ENCODE measurements at places on chromosomes 1 and 21. TPM values are rescaled to one million over a fixed set of nuclear protein-coding genes. Genes with fewer than 3 reads are reported as not detected.

- H3K27me3 ChIP-seq, result peaks cover 23% of the 10 kb centered on the region
- no peaks in the 10 kb centered on the region for H3K36me3 ChIP-seq
- DNase-seq, result no peak
- H3K4me1 ChIP-seq, result peaks cover 11% of the 10 kb centered on the region
- H3K4me3 ChIP-seq, result no peak overlapping the region
- H3K27ac ChIP-seq, result no peak overlapping the region
Measured at GRCh38 chr1:52102336-52103013, 39.4 kb upstream of the ZFYVE9 start.

DNA sequence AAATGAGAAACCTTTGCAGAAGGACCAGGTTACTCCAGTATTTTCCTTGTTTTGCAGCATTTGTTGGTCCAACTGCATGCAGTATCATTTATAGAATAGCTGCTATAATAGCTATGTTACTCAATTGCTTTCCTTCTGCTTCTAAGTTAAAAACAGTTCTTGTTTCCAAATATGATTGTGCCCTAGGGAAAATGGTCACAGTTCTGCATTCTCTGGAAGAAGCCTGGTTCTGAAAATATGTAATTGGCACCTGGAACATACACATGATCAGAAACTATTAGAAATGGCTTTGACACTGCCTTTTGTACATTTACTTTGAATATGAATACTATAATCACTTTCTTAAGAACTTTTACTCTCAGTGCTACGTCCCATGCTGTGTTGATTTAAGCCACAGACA lies 33.6 kb downstream of the HENMT1 start:
- no peaks in the 10 kb centered on the region for H3K4me1 ChIP-seq
- DNase-seq, result no peak

DNA sequence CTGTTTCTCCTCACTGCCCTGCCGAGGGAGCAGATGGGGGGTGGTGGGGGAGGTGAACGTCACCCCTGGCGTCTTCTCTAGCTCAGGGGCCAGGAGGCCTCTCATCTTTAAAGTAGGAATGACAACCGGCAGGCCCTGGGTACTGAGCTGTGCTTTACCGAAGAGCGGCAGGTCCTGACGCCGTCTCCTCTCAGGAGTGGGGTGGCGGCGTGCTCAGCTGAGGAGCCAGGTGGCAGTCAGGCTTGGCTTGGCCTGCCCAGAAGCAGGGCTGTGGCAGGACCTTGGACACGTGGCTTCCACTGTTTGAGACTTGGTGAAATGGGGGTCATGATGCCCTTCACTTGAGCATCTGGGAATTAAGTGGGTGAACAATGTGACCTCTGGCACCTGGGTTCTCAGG lies 3.1 kb downstream of the RER1 start:
- peak overlapping the region; percentile 43 for H3K27ac ChIP-seq
- peaks cover 18% of the 10 kb centered on the region for H3K4me1 ChIP-seq
- no peaks in the 10 kb centered on the region for H3K27me3 ChIP-seq
- H3K36me3 ChIP-seq, result peaks cover 7% of the 10 kb centered on the region
- DNase-seq, result no peak

DNA sequence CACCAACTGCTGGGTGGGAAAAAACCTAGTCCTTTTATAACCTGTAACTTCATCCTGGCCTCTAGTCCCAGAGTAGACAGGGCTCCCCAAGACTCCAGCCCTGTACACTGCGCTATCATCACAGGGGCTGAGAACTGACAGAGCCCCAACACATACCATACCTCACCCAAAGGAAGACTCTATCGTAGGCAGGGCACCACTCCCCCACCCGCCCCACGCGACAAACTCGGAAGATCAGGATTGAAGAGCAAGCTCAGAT lies 15.8 kb downstream of the INPP5B start:
- peak overlapping the region; percentile 97 for H3K4me3 ChIP-seq
- peaks cover 22% of the 10 kb centered on the region for H3K4me1 ChIP-seq
- DNase-seq, result no peak
- H3K36me3 ChIP-seq, result peaks cover 2% of the 10 kb centered on the region

GRCh38 chr1:232951180-232951579 lies 769 bp downstream of the NTPCR start:
- H3K36me3 ChIP-seq, result peaks cover 5% of the 10 kb centered on the region
- no peak for DNase-seq
- peak overlapping the region; percentile 97 for H3K4me3 ChIP-seq
- H3K27ac ChIP-seq, result peak overlapping the region; percentile 73

DNA sequence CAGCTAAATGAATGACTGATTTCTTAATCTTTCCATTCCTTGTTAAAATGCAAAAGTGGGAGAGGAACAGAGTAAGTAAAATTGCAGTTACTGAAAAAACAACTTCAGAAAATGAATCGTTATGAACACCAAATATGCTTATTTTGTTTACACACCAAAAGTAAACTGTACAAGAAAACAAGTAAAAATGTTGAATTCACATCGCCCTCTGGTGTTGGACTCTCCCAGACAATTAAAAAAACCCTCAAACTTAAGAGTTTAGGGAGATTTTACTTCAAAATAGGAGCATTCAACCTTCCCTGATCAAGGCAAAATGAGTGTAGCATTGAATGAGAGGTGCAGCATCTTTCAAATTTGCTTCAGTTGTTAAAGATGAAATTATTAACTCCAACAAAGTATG lies 19.4 kb upstream of the ESRRG start:
- H3K4me3 ChIP-seq, result no peak overlapping the region
- no peak overlapping the region for H3K27ac ChIP-seq
- peaks cover 25% of the 10 kb centered on the region for H3K4me1 ChIP-seq
- no peak for DNase-seq
- H3K27me3 ChIP-seq, result no peaks in the 10 kb centered on the region

- no peak for DNase-seq
- no peak overlapping the region for H3K27ac ChIP-seq
- H3K4me1 ChIP-seq, result peaks cover 13% of the 10 kb centered on the region
- no peak overlapping the region for H3K4me3 ChIP-seq
- H3K36me3 ChIP-seq, result no peaks in the 10 kb centered on the region
Measured at GRCh38 chr1:116674751-116675150, 7.2 kb upstream of the IGSF3 start.

GRCh38 chr1:214363386-214363785 lies 82.4 kb downstream of the SMYD2 start:
- H3K27me3 ChIP-seq, result no peaks in the 10 kb centered on the region
- H3K4me3 ChIP-seq, result no peak overlapping the region
- no peak for DNase-seq
- no peak overlapping the region for H3K27ac ChIP-seq
- peaks cover 23% of the 10 kb centered on the region for H3K4me1 ChIP-seq

- H3K36me3 ChIP-seq, result no peaks in the 10 kb centered on the region
- no peaks in the 10 kb centered on the region for H3K27me3 ChIP-seq
- DNase-seq, result no peak
- H3K27ac ChIP-seq, result no peak overlapping the region
Measured at GRCh38 chr1:151485685-151486255, 25.4 kb upstream of the CGN start.

GRCh38 chr1:1567152-1567875 lies 7.3 kb downstream of the SSU72 start:
- no peak for DNase-seq
- H3K4me1 ChIP-seq, result peaks cover 21% of the 10 kb centered on the region
- no peaks in the 10 kb centered on the region for H3K27me3 ChIP-seq
- no peak overlapping the region for H3K4me3 ChIP-seq
- no peak overlapping the region for H3K27ac ChIP-seq
- peaks cover 16% of the 10 kb centered on the region for H3K36me3 ChIP-seq

DNA sequence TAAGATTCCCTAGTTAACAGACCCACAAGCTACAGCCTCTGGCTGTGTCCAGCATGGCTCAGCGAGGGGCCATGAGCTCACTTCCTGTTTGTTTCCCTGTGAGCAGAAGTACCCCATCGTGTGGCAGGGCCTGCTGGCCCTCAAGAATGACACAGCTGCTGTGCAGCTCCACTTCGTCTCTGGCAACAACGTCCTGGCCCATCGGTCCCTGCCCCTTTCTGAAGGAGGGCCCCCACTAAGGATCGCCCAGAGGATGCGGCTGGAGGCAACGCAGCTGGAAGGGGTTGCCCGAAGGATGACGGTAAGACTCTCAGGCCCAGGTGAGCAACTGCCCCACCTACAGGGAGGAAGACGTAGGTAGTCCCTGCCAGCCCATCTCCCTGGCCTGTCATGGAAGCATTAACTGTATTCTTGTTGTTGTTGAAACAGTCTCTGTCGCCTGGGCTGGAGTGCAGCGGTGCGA lies 38.2 kb downstream of the ZBTB17 start:
- peak overlapping the region; percentile 43 for H3K27ac ChIP-seq
- no peaks in the 10 kb centered on the region for H3K27me3 ChIP-seq
- H3K36me3 ChIP-seq, result peaks cover 28% of the 10 kb centered on the region
- DNase-seq, result no peak
- H3K4me1 ChIP-seq, result peaks cover 4% of the 10 kb centered on the region

DNA sequence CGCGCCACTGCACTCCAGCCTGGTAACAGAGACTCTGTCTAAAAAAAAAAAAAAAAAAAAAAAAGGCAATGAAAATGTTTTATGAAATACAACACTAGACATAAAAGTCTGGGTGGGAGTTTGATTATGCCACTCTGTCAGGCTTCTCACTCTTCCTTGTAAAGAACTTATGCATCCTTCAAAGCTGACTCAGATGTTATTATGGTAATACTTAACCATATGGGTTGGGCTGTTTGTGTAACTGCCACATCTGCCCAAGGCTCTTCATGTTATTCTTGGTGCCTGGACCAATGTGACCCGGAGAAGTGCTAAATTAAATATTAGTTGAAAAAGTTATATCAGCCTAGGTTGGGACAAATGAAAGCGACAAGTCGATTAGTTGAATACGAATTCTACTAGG lies 23.8 kb downstream of the FAM89A start:
- no peak for DNase-seq
- no peaks in the 10 kb centered on the region for H3K27me3 ChIP-seq
- H3K36me3 ChIP-seq, result peaks cover 5% of the 10 kb centered on the region
- peaks cover 6% of the 10 kb centered on the region for H3K4me1 ChIP-seq

DNA sequence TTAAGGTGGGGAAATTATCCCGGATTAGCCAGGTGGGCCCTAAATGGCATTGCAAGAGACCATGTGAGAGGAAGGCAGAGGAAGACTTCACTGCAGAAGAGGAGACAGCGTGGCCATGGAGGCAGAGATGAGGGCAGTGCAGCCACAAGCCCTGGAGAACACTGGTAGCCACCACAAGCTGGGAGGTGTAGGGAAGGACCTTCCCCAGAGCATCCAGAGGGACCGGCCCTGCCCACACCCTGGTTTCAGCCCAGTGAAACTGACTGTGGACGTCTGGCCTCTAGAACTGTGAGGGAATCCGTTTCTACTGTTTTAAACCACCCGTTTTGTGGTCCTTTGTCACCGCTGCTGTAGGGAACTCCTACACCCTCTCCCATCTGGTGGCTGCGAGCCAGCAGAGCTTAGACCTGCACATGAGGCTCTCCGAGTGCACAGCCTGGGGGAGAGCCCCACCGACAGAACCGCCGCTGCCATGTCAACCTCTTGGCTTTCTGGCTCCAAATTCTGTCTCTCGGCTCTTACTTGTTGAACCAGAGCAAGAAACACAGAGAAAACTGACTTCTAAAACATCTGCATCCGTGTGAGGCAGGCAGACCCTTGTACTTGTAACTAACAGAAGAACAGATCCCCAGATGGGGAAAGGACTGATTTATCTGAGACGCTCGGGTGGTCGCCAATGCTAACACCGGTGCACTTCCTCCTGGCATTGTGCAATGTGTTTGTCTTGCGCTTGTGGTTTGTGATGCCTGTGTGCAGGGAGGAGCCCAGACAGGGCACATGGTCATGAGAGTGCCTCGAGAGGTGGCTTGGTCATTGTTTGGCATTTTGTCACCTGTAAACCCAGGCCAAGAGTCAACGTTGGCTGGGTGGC lies 90.8 kb upstream of the TMPRSS2 start:
- peaks cover 11% of the 10 kb centered on the region for H3K4me1 ChIP-seq
- no peak overlapping the region for H3K4me3 ChIP-seq
- no peak overlapping the region for H3K27ac ChIP-seq
- peaks cover 9% of the 10 kb centered on the region for H3K27me3 ChIP-seq
- DNase-seq, result no peak

GRCh38 chr1:111581166-111581565 lies 38.4 kb upstream of the RAP1A start:
- no peak overlapping the region for H3K4me3 ChIP-seq
- DNase-seq, result no peak
- peaks cover 26% of the 10 kb centered on the region for H3K27me3 ChIP-seq
- H3K27ac ChIP-seq, result no peak overlapping the region
- no peaks in the 10 kb centered on the region for H3K36me3 ChIP-seq
- no peaks in the 10 kb centered on the region for H3K4me1 ChIP-seq

- H3K36me3 ChIP-seq, result no peaks in the 10 kb centered on the region
- H3K27ac ChIP-seq, result no peak overlapping the region
- peaks cover 6% of the 10 kb centered on the region for H3K4me1 ChIP-seq
- no peak overlapping the region for H3K4me3 ChIP-seq
- DNase-seq, result no peak
- peaks cover 38% of the 10 kb centered on the region for H3K27me3 ChIP-seq
Measured at GRCh38 chr1:54777011-54777410, 12.7 kb upstream of the PARS2 start.

DNA sequence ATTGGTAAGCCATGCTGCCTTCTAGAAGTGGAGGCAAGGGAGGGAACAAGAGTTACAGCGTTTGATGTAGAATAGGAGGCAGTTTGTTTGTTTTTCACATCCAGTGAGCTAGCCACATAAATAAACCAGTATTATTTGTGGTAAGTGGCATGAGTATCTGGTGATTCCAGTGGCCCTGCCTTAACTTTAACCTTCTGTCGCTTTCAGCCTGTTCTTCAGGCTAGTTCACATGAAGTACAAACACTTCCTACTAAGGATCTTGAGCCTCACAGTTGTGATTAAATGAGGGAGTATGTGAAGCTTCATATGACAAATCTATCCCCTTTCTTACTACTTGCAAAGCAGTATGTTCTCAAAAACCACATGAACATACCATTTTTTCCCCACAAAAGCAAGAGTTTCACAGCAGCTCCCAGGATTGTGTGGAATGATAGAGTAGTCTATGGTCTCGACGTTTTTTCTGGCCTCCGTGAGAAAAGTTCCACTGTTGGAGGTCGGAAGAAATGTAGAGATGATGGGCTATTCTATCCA lies 59.5 kb downstream of the PHACTR4 start:
- DNase-seq, result no peak
- H3K27ac ChIP-seq, result no peak overlapping the region
- H3K27me3 ChIP-seq, result no peaks in the 10 kb centered on the region

GRCh38 chr1:93111065-93111464 lies 32.0 kb downstream of the MTF2 start:
- no peak overlapping the region for H3K27ac ChIP-seq
- peaks cover 31% of the 10 kb centered on the region for H3K36me3 ChIP-seq
- H3K27me3 ChIP-seq, result no peaks in the 10 kb centered on the region
- no peak overlapping the region for H3K4me3 ChIP-seq
- peaks cover 3% of the 10 kb centered on the region for H3K4me1 ChIP-seq
- no peak for DNase-seq

GRCh38 chr21:14889080-14889810 lies 175.6 kb downstream of the NRIP1 start:
- H3K4me3 ChIP-seq, result no peak overlapping the region
- no peak overlapping the region for H3K27ac ChIP-seq
- peaks cover 3% of the 10 kb centered on the region for H3K4me1 ChIP-seq
- no peaks in the 10 kb centered on the region for H3K36me3 ChIP-seq
- no peaks in the 10 kb centered on the region for H3K27me3 ChIP-seq
- DNase-seq, result no peak

LAMTOR2 gene
- total RNA-seq, result 49.4 TPM

HSD3B2 gene
- not detected for total RNA-seq

ATP1A2 gene
- total RNA-seq, result 93.6 TPM

LCE2B gene
- not detected for total RNA-seq

LDLRAD1 gene
- not detected for total RNA-seq

S100A9 gene
- not detected for total RNA-seq
